ENCODE measurements at places on chromosomes 11 and 22. TPM values are rescaled to one million over a fixed set of nuclear protein-coding genes. Genes with fewer than 3 reads are reported as not detected.

- H3K4me1 ChIP-seq, result no peaks in the 10 kb centered on the region
- H3K36me3 ChIP-seq, result peaks cover 1% of the 10 kb centered on the region
- H3K4me3 ChIP-seq, result no peak overlapping the region
- no peak overlapping the region for H3K27ac ChIP-seq
- DNase-seq, result peak; percentile 54
Observed at GRCh38 chr11:121534131-121535093, 81.6 kb upstream of the SORL1-AS1 start.

- H3K27ac ChIP-seq, result no peak overlapping the region
- H3K4me3 ChIP-seq, result no peak overlapping the region
- no peak for DNase-seq
- no peaks in the 10 kb centered on the region for H3K4me1 ChIP-seq
- no peaks in the 10 kb centered on the region for H3K27me3 ChIP-seq
Observed at GRCh38 chr11:58837707-58838388, 6.7 kb downstream of the GLYATL2 start.

Gene TXNRD2
- 20.3 TPM for total RNA-seq

Gene PTPN5
- 0.15 TPM for total RNA-seq

Gene PGR
- 2.5 TPM for total RNA-seq

Gene PPFIA1
- total RNA-seq, result 85.0 TPM

DNA sequence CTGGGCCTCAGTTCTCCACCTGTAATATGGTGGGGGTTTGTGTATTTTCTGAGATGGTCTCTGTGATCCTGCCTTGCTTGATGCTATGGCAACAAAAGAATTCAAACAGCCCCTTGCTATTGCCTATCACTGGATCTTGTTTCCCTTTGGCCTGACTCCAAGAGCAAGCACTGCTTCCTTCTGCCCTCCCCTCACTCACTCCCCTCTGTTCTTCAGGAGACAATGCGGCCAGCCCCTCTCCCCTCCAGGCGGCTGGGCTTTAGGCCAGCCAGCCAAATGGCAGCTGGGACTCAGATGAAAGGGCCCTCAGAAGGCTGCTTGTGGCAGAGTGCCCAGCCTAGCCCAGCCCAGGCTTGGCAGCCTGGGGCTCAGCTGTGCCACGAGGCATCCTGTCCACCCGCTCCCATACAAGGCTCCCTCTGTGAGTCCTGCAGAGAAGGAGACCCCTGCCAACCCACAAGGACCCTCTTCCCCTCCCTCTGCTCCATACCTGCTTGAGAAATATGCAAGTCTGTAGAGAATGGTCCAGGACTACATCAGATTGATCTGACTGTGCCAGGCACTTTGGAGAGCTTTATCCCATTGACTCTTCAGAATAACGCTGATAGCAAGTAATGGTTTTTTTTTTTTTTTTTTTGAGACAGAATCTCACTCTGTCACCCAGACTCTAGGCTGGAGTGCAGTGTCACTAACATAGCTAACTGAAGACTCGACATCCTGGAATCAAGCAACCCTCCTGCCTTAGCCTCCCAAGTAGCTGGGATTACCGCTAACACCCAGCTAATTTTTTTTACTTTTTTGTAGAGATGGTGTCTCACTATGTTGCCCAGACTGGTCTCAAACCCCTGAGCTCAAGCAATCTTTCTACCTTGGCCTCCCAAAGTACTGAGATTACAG, 7.6 kb upstream of the KCTD14 start:
- peak; percentile 98 for DNase-seq
- H3K4me1 ChIP-seq, result peaks cover 6% of the 10 kb centered on the region
- no peaks in the 10 kb centered on the region for H3K27me3 ChIP-seq
- no peak overlapping the region for H3K27ac ChIP-seq
- no peak overlapping the region for H3K4me3 ChIP-seq

- H3K4me3 ChIP-seq, result no peak overlapping the region
- no peaks in the 10 kb centered on the region for H3K36me3 ChIP-seq
- no peaks in the 10 kb centered on the region for H3K4me1 ChIP-seq
- no peak overlapping the region for H3K27ac ChIP-seq
Observed at GRCh38 chr11:70557742-70558485, 159.6 kb downstream of the CTTN start.

- no peak overlapping the region for H3K27ac ChIP-seq
- no peak for DNase-seq
- H3K27me3 ChIP-seq, result no peaks in the 10 kb centered on the region
- H3K36me3 ChIP-seq, result no peaks in the 10 kb centered on the region
- no peaks in the 10 kb centered on the region for H3K4me1 ChIP-seq
Observed at GRCh38 chr22:34903416-34903815, 162.5 kb upstream of the ISX start.

DNA sequence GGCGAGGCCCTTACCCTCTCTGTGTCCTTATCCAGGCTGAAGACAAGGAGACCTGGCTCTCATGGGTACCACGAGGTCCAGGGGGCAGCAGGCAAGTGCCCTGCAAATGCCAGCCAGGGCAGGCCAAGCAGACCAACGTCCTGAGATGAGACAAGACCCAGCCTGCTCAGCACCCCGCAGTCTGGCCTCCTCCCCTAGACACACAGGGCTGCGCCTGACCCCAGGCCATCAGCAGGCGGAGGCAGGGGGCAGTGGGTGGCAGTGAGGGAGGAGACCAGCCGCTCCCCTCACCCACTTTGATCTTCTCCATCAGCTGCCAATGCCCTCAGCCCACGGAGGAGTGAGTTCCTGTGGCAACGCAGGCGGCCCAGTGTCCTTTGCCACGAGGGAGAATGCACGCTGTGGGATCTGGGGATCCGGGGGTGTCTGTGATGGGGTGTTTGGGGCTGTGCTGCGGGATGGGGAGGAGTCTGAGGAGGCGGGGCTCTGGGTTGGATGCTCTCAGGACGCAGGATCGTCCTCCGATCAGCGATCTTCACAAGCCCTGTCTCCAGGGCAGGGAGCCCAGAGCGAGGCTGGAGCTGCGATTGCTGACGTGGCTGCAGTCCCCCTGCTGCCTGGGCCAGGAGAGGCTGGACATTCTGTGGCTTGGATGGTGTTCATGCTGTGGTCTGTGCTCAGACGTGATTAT, 30.5 kb upstream of the PPARA start:
- H3K27ac ChIP-seq, result no peak overlapping the region
- H3K36me3 ChIP-seq, result no peaks in the 10 kb centered on the region
- no peaks in the 10 kb centered on the region for H3K27me3 ChIP-seq

DNA sequence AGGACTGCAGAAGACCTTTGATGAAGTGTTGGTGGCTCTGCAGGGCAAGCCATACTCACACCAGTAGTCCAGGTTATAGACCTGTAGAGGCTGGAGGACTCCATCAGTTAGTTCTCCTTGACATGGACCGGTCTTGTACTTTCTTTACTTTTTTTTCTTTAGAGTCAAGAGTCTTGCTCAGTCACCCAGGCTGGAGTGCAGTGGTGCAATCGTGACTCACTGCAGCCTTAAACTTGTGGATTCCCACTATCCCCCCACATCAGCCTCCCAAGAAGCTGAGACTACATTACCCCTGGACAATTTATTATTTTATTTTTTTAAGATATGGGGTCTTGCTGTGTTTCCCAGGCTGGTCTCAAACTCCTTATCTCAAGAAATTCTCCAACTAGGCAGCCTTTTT, 49.6 kb upstream of the E2F8 start:
- no peak overlapping the region for H3K4me3 ChIP-seq
- DNase-seq, result no peak
- H3K4me1 ChIP-seq, result no peaks in the 10 kb centered on the region
- H3K36me3 ChIP-seq, result no peaks in the 10 kb centered on the region
- H3K27ac ChIP-seq, result no peak overlapping the region
- no peaks in the 10 kb centered on the region for H3K27me3 ChIP-seq

- no peaks in the 10 kb centered on the region for H3K4me1 ChIP-seq
- H3K27me3 ChIP-seq, result no peaks in the 10 kb centered on the region
- DNase-seq, result no peak
- H3K36me3 ChIP-seq, result no peaks in the 10 kb centered on the region
- no peak overlapping the region for H3K4me3 ChIP-seq
Observed at GRCh38 chr11:15923183-15923582, 433.2 kb downstream of the SOX6 start.

DNA sequence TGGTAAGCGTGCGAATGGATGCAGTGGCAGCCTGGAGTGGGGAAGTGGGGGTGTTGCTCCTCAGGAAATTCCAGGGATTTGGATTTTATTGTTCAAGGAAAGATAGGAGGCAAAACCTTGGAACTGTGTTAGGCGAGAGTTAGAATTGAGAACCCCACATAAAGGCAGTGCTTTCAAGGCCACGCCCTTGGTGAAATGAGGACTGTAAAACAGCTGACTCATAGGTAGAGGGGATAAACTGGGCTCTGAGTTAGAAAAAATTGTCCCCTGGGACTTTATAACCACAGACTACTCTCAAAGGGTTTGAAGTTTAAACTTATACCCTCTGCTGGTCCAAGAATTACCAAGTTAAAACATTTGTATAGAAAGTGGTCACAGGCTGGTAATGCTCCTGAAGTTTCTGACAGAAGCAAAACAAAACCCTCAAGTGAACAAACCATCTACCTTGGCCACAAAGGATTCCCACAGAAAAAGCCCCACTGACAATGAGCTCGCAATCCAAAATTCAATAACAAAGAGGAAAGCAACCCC, 250.3 kb upstream of the TBCEL start:
- H3K27ac ChIP-seq, result no peak overlapping the region
- H3K4me3 ChIP-seq, result no peak overlapping the region
- H3K27me3 ChIP-seq, result no peaks in the 10 kb centered on the region

DNA sequence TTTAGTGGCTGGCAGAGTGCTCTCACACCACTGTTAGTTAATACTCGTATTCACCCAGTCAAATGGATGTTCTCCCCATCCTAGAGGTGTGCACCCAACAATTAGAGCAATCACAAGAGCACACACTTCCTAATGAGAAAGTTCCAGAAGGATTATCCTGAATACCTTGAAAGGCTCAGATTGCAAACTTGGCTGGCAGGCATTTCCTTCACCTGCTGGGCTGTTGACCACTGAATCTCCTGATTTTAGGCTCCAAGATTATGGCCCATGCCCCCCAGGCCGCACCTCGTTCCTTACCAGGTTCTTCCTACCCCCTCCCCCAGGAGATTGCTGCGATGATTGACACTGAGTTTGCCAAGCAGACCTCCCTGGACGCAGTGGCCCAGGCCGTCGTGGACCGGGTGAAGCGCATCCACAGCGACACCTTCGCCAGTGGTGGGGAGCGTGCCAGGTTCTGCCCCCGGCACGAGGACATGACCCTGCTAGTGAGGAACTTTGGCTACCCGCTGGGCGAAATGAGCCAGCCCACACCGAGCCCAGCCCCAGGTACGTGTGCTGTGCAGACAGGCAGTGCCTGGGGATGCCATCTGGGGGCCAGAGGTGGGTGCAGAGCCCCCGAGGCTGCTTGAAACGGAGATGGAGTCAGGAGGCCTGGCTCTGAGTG, 26.9 kb downstream of the TAB1 start:
- no peak overlapping the region for H3K4me3 ChIP-seq
- no peak overlapping the region for H3K27ac ChIP-seq
- no peaks in the 10 kb centered on the region for H3K27me3 ChIP-seq
- H3K36me3 ChIP-seq, result peaks cover 34% of the 10 kb centered on the region
- DNase-seq, result no peak

DNA sequence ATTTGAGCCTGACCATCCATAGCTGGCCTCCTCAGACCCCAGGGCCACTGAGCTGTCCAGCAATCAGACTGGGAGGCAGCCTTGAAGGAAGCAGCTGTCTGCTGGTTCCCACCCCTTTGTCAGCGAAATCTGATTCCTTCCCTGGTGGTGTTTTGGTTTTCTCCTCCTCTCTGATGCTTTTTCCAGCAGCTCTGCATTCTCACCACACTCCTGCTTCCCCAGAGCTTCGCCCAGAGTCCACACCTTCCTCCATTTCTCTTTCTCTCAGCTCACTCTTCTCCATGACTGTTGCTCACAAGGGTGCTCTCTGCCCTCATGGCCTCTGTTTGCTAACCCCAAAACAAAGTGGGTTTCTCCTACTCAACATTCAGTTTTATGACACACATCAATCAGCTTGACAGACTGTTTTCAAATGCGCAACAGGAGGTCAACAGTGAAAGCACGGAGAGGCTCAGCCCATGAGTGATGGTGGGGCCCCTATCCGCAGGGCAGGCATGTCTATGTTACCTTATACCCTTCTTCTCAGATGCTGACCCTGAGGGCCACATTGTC, 130.6 kb upstream of the MTNR1B start:
- H3K36me3 ChIP-seq, result peaks cover 23% of the 10 kb centered on the region
- H3K27me3 ChIP-seq, result no peaks in the 10 kb centered on the region
- no peak overlapping the region for H3K27ac ChIP-seq
- peaks cover 7% of the 10 kb centered on the region for H3K4me1 ChIP-seq
- DNase-seq, result peak; percentile 44

GRCh38 chr22:36374603-36375024, 13.2 kb downstream of the MYH9 start:
- no peak overlapping the region for H3K4me3 ChIP-seq
- no peak for DNase-seq
- H3K4me1 ChIP-seq, result peaks cover 54% of the 10 kb centered on the region
- H3K27me3 ChIP-seq, result no peaks in the 10 kb centered on the region

DNA sequence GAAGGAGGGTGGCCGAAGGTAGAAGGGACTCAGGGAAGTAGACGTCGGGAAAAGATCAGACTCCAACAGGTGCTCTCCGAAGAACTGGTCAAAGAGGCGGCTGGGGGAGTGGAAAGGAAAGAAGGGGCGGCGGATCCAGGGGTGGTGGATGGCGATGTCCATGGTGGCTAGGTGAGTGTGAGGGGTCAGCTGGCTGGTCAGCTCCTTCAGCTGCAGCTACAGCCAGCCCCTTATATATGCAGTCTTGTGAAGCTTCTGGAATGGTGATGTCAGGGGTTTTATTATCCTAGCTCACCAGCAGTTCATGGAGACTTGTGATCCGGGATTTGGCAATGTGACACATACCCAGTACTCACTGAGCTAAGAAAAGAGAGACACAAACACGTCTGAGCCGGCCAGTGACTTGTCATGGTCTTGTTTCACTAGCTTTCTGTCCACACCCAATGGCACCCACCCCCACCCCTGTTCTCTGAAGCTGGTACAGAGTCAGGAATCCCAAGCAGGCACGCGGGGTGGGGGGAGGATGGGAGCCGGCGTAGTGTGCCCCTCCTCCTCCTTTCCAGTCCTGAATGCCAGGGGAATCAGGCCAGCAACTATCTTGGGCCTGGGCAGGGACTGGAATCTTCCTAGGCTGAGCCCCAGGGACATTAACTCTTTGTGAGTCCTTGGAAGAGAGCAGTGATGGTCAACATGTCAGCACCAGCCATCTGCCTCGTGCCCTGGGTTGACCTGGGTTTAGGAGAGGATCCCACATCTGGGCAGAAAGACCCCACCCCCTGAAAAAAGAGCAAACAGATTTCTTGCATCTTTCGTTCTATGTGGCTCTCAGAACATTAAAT, at the start of gene CRYAB:
CRYAB (minus strand) TSS at position 208 of the 839 bp plus-strand sequence; CDS start at position 162, 46 bp downstream.
- H3K4me3 ChIP-seq, result peak within 1 kb of the TSS; percentile 41
- DNase-seq, result peak; percentile 92
- no peaks in the 10 kb centered on the region for H3K36me3 ChIP-seq
- H3K27ac ChIP-seq, result peak within 1 kb of the TSS; percentile 86
- H3K27me3 ChIP-seq, result no peaks in the 10 kb centered on the region
